ENCODE measurements at places on chromosomes 3 and 15.

- DNase-seq = no peak
These were observed 25.2 kb downstream of the UBE2E1 start for GRCh38 chr3:23830869-23831484.

- no peak for DNase-seq
These were observed 27.4 kb upstream of the FOXB1 start for GRCh38 chr15:59976480-59977271.

- no peak for DNase-seq
These were observed 13.7 kb upstream of the PDIA5 start for GRCh38 chr3:123053107-123053506.

GRCh38 chr3:164468055-164468454 lies 610.2 kb downstream of the SI start:
- DNase-seq = no peak

GRCh38 chr3:44238889-44239288 lies 2.8 kb upstream of the TOPAZ1 start:
- DNase-seq = no peak

GRCh38 chr3:6282918-6283317 lies 578.0 kb upstream of the GRM7 start:
- DNase-seq = no peak

DNA sequence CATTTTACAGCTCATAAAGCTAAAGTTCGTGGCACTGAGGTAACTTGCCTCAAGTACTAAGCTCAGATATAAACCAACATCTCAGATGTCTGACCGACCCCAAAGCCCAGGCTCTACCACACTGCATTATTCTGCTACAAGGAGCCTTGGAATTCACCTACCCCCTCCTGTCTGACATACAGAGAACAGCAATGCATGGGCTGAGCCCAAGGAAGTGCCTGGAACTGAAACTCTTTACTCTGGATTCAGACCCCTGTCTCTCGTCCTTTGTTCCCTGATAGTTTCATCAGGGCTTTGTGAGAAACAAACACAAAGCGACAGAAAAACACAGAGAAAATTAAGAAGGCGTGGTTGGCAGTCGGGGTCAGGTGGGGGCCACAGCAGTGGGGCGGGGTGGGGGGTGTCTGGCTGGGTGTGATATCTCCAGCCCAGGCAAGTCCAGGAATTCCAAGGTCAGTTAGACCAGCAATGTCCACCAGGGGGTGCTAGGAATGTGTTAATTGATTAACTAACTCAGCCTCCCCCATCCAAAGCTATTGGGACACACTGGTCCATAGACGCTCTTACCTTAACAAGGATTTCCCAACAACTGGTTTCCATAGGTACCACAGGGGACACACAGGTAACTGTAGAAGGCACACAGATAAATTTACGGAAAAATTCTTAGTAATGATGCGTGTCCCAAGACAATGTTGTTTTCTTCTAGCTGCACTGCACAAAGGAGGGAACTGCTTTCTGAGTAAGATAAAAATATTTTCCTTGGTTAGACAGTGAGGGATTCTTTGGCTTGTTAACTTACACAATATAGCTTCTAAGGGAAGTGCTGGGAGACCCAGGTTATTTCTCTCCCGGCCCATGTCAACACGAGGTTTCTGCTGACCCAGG lies 18.8 kb upstream of the SSUH2 start:
- DNase-seq = peak; percentile 69

DNA sequence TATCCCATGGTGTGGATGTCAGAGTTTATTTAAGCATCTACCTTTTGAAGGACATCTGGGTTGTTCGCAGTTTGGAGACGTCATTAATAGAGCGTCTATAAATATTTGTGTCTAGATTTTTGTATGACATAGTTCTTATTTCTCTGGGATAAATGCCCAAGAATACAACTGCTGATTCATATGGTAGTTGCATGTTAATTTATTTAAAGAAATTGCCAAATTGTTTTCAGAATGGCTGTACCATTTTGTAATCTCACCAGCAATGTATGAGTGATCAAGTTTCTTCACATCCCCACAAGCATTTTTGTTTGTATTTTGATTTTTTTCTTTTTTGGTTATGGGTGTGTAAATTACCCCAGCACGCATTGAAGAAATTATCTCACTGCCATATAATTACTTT lies 656.9 kb downstream of the NTRK3 start:
- no peak for DNase-seq
